ENCODE measurements at places on chromosomes 4 and X.

GRCh38 chr4:2964706-2965258, 1.4 kb downstream of the GRK4 start:
- DNase-seq: no peak

- no peak for DNase-seq
Observed at GRCh38 chrX:15204130-15204751, 65.6 kb downstream of the ASB9 start.

DNA sequence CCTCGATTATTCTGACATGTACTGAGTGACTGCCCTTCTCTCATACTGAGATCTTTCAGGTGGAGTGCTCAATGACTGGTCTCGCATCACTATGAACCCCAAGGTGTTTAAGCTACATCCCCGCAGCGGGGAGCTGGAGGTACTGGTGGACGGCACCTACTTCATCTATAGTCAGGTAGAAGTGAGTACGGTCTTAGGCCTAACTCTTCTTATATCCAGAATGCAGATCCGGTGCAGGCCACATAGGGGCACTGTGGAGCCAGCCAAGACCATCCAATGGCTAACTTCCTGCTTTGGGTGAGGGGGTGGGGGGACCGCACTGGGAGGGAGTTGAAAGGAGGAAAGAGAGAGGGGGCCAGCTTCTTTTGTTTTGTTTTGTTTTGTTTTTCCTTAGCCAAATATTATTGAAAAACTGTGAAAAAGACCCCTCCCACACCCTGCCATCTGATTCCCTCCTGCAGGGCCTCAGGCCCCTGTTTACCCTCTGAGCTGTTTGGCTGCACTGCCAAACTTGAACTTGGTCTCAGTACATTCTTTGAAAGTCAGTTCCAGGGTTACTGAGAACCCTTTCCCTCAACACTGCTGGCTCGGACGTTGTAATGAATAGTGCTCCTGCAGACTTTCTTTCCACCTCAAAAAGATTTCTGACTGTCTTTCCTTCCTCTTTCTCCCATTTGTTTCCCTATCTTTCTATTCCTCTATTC, 16.2 kb downstream of the AWAT2 start:
- DNase-seq: peak; percentile 45

DNA sequence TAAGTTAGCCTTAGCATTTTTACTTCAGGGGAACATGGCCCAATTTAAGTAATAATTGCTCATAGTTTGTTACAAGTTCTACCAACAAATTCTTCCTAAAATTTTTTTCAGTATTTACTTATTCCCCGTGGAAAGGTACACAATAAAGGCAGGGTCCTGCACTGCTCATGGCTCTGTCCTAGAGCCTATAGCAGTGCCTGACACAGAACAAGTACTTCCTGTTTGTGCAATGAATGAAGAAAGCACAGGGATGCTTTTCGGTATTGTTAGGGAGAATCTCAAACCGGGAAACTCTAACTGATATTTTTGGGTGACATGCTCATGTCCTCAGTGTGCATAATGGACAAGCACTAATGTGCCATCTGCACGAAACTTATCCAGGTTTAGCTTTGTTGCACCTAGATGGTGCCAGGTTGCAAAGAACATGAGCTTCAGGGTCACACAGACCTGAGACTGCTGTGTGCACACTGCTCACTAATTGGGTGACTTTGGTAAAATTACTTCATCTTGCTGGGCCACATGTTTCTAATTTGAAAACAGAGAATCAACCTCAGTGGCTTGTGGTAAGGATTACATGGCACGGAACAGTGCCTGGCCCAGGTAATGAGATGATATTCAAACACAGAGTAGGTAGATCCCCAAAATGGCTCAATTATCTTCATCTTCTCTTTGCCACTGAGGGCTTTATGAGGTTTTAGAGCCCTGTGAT, 175.8 kb upstream of the NPY2R start:
- no peak for DNase-seq

DNA sequence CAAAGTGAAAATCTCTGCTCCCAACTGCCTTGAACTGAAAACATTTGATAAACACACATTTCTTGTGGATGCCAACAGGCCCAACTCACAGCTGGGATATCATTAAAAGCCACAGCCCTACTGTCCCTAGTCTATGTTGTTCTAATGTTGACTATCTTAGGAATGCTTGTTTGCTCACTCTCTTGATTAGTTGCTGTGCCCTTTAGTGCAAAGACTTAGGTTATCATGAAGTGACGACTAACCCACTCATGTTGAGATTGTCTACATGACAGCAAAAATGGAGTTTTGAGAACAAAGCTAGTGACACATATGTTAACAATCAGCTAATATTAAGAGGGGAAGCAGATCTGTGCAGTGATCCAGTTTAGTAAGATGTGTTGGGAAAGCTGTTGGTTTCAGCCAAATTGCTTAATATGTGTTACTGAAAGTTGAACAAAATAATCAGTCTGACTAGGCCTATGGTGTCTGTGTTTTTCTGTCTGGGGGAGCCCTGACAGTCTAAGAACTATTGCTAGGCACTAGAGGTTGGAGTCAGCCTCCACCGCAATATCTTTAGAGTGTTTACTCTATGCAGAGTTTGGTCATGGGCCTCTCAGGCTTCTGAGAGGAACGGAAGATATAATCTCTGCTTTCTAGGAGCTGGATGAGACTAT, 125.5 kb downstream of the ATG4A start:
- DNase-seq: no peak

Data from activated CD4-positive, alpha-beta memory T cell treated with anti-CD3 and anti-CD28 coated beads for 36 hours (primary cell).